ENCODE measurements at places on chromosomes 2 and 18.

DNA sequence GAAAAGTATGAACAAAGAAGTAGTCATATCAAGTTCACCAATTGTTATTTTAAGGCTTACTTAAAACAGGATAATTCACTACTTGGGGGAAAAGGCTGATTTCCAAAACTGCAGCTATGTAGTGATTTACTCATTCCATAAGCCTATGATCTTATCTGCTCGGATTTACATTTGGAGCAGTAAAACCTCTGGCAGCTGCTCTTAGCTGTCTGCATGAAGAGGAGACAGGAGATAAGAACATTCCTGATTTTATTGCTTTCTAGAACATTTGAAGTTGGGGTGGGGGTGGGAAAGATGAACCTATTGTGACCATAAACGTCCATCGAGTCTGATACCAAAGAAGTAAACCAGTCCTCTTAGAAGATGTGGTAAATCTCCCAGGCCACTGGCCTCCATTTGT, 120.9 kb downstream of the MMADHC start:
- DNase-seq, result no peak

DNA sequence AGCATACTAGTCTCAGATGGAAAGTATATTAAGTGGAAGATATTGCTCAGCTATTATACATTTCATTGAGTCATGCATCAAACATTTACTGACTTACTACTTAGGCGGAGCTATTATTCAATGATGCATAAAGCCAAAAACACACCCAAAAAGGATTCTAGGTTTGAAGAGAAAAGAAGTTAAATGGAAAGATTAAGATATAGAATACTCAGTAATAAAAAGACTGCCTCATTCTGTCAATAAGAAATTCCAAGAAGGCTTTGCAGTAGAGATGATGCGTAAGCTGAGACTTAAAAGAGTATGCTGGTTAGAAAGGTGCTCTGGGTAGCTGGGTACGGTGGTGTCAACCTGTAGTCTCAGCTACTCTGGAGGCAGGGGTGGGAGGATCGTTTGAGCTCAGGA, 27.6 kb downstream of the STK17B start:
- DNase-seq, result no peak

DNA sequence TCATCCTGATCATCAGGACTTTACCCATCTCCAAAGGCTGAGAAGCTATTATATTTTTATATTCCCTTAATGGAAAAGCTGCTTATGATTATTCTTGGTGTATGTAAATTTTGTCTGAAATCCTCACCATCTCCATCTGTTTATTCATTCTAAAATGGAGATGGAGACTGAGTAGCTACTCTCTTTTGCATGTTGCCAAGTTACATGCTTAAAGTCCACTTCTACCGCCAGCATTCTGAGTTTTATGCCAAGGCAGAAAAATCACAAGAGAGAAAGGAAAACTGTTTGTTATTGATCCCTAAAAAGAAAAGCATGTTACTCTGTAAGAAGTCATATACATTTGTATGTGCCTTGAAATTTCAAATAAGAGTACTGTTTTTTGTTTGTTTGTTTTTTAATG, 94.4 kb upstream of the NOSTRIN start:
- DNase-seq, result no peak

- DNase-seq, result no peak
These were observed 82.2 kb upstream of the DAPL1 start for GRCh38 chr2:158712791-158713522.

GRCh38 chr2:73072129-73072395, 550 bp upstream of the SFXN5 start:
- DNase-seq, result no peak

GRCh38 chr2:3805201-3805939, 102.0 kb downstream of the DCDC2C start:
- no peak for DNase-seq

Measured in SK-N-MC (cell line).